Head of caudate nucleus (tissue), 42 donors: ENCODE measurements at places on chromosomes 12 and 14.

GRCh38 chr14:100731011-100731670, 4.4 kb downstream of the DLK1 start:
- no peak for DNase-seq

DNA sequence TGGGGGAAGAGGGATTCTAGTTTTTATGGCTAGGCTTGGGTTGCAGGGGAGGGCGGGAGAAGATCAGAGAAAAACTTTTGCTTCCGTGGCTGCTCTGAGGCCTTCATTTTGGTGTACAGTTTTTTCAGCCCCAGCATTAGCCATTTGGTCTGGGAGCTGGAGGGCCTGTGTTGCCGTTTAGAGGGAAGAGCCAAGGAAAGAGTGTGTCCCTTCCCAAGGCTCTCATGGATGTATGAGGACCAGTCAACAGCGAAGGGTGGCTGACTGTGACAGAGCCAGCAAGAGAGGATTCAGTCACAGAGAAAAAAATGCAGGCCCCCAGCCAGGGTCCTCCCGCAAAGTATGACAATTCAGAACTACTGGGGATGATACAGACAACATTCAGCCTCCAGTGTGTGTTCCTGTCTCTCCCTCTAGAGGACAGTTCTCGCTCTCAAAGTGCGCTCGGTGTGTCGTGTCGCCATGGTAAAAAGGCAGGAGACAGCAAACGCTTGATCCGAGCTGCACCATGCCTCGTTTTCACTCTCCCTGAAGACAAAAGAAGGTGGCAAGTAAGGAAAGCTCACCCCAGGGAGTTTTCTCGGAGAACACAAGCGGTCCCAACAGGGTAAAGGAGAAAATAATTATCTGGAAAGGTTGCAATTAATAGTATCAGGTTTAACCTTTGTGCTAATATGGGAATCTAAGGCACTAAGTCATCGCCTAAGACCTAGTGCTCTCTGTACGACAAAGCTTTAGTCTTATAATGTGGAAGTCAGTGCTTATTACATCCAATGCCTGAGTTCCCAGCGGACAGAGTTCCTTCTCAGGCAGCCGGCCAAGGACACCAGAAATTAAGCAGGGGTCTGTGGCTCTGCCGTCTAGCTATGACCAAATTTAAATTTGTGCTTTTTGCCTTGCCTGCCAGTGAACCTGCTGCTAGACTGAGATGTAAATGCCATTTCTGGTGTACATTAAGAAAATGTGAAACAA, 157.3 kb upstream of the PLXNC1 start:
- peak; percentile 51 for DNase-seq

- DNase-seq, result no peak
Measured at GRCh38 chr14:21101802-21102413, 1.0 kb downstream of the TMEM253 start.

DNA sequence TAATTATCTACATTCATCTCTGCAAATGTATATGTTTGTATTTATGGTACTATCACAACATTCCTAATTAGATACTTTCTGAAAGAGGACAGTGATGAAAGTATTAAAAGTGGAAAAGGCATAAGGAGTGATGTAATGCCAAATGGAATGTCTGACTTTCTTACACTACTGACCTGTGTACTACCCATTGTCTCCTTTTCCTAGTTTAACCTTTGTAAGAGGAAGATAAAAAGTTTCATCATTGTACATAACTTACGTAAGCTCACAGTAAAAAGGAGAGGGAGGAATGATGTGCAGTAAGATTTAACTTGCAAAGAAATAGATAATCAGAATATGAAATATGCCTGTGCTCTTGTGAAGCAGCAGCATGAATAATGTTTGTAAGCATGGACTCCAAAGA, 55.9 kb downstream of the SOX5 start:
- no peak for DNase-seq

DNA sequence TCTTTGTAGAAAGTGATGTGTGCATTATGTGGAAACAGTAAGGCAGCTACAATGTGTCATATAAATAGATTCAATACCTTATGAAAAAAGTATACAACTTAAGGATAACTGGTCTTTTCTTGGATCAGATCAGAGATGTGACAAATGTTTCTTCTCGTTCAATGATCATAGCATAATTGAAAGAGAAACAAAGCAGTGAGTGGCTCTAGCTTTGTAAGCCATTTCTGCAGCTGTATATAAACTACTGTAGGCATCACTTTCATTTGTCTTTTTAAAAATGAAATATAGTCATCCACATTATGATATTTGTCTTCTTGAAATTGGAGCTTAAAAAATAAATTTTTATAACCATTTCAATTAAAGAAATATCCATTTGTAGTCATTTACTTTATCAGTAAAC, 63.8 kb upstream of the LMO3 start:
- DNase-seq, result no peak

GRCh38 chr14:68894802-68895703, 84.0 kb downstream of the ACTN1 start:
- no peak for DNase-seq

- peak; percentile 54 for DNase-seq
Measured at GRCh38 chr14:68780358-68781160, 12.3 kb downstream of the ZFP36L1 start.

DNA sequence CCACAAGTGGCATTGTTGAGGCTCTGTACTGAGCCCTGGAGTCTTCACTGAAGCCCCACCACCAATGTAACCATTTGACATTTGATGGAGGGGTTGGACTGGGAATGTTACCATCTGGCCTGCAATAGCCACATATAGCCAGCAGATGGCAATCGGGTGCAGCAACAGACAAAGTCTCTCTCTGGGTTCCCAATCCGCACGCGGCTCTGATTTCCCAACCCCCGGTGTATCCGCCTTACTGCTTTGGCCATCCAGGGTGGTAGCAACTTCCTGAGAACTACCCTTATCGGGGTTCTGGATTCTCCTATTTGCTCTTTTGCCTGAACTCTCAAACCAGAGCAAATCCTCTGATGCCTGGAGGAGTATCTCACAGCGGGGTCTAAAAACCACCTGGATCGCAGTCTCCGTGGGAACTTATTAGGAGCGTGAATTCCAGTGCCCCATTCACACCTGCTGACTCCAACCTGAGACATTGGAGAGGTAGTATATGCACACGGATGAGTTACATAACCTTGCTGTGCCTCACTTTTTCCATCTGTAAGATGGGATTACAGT, 14.2 kb downstream of the VRTN start:
- peak; percentile 84 for DNase-seq

DNA sequence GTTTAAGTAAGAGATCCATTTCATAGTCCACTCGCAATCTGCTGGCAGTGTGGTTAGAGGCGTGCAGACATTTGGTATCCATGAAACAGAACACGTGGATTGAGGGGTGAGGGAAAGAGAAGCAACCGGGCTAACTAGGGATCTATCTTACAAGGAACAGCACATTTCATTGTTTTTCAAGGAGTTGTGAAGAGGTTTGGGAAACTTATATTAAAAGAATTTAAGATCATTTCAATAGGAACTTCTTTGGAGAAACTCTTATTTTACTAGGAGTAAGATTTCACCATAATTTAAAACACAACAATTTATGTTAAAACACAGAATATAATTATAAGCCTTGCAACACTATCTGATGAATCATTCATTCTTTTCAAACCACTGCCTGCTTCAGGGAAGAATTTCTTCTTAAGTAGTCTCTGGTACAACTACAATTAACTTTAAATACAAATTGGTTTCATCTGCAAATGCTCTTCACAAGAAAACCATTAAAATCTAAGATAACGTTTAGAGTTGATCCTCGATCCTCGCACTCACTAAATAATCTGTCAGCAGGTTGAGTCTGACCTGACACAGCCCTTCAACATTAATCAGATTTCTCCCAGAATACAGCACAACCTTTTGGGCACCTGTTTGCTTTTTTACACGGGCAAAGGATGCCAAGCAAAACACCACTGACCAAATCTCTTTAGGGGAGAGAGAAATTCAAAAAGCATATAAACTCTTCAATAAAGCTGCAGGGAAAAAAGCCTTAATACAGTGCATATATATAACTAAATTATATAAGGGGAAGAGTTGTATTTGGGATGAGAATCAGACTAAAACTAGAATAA, 27.3 kb downstream of the PPTC7 start:
- no peak for DNase-seq

- no peak for DNase-seq
Measured at GRCh38 chr12:59396519-59396918, 199.3 kb upstream of the SLC16A7 start.

GRCh38 chr14:34018564-34019244, 67.8 kb upstream of the EGLN3 start:
- peak; percentile 30 for DNase-seq

GRCh38 chr12:58670623-58671022, 249.7 kb downstream of the LRIG3 start:
- DNase-seq, result no peak

DNA sequence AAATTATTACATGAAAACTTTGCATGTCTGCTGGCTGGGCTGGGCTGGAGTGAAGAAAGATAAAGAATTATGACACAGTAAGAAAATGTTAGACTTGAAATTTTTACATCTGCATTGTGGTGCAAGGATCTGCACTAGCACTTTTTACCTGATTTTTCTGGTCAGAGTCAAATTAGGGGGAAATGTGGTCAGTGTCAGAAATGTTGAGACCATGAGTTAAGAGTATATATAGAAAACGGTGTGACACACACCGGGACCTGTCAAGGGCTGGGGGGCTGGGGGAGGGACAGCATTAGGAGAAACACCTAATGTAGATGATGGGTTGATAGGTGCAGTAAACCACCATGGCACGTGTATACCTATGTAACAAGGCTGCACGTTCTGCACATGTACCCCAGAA, 90.3 kb downstream of the IGF1 start:
- no peak for DNase-seq
